Peyer's patch (tissue), 4 donors: ENCODE measurements at places on chromosomes 2 and 18. TPM values are rescaled to one million over a fixed set of nuclear protein-coding genes. Genes with fewer than 3 reads are reported as not detected.
A peak's percentile ranks its signal among the peaks of the same experiment; 100 is the strongest.

DNA sequence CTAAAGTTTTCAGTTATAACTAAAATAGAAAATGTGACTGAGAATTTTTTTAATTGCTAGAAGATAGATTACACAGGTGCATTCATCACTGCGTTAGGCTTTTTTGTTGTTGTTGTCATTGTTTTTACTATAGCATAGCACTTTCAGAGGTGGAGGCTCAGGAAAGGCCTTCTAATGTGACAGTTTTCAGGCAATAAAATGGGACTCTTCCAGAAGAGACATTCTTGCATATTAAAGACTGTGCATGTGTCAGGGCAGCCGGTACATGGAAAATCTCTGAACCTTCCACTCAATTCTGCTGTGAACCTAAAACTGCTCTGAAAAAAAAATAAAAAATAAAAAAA, 175.2 kb downstream of the METTL4 start:
- no peak for DNase-seq
- no peaks in the 10 kb centered on the region for H3K4me1 ChIP-seq
- H3K27me3 ChIP-seq: no peaks in the 10 kb centered on the region
- H3K36me3 ChIP-seq: no peaks in the 10 kb centered on the region

CYP26B1 gene
- total RNA-seq: 8.3 TPM

GRCh38 chr18:3347286-3347803, 85.4 kb downstream of the MYL12B start:
- DNase-seq: no peak
- no peak overlapping the region for H3K27ac ChIP-seq
- H3K4me3 ChIP-seq: no peak overlapping the region
- H3K4me1 ChIP-seq: no peaks in the 10 kb centered on the region
- H3K36me3 ChIP-seq: no peaks in the 10 kb centered on the region

ANO7 gene
- total RNA-seq: 89.1 TPM

DNA sequence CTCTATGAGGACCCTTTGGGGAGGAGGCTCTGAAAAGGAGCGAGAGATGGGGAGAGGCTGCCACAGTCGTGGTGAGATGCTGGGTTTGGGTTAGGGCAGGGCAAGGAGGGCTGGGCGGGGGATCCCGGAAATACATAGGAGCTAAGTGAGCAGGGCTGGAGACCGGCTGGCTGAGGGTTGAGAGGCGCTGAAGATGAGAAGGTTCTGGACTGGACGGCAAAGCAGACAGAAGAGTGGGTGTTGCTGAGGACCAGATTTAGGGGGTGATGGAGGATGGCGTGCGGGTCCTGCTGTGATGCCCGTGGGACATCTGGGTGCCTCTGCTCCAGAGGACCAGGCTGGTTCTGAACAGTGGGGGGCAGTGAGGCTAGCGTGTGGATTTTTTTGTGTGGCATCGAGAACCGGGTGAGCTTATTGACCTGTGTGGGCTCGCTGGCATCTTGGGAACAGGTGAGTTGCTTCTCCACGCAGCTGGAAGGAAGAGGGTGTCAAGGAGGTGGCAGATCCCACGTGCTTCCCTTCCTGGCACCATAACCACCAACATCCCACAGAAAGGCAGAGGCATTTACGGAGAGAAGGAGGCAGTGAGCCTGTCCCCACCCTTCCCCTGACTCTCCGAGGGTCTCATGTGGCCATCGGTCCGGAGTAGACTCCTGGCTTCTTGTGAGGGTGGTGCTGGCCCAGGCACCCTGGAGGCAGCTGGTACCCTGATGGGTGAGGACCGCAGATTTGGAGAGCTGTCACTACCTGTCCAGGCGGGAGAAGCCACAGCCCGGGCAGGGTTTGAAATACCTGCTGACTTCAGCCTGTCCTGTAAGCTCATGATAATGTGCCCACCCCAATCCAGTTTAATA, 70.3 kb downstream of the ASB1 start:
- no peaks in the 10 kb centered on the region for H3K36me3 ChIP-seq
- H3K4me3 ChIP-seq: no peak overlapping the region
- H3K4me1 ChIP-seq: no peaks in the 10 kb centered on the region
- no peaks in the 10 kb centered on the region for H3K27me3 ChIP-seq
- no peak overlapping the region for H3K27ac ChIP-seq
- DNase-seq: no peak

- no peak overlapping the region for H3K27ac ChIP-seq
- no peaks in the 10 kb centered on the region for H3K4me1 ChIP-seq
- H3K27me3 ChIP-seq: no peaks in the 10 kb centered on the region
- no peak for DNase-seq
Measured at GRCh38 chr2:128109243-128109642, 18.2 kb downstream of the UGGT1 start.

DSG3 gene
- total RNA-seq: 3.7 TPM

- no peaks in the 10 kb centered on the region for H3K36me3 ChIP-seq
- no peaks in the 10 kb centered on the region for H3K4me1 ChIP-seq
- no peak for DNase-seq
- peak overlapping the region; percentile 99 for H3K27ac ChIP-seq
- no peaks in the 10 kb centered on the region for H3K27me3 ChIP-seq
Measured at GRCh38 chr2:207162316-207162715, 3.4 kb downstream of the KLF7 start.

DNA sequence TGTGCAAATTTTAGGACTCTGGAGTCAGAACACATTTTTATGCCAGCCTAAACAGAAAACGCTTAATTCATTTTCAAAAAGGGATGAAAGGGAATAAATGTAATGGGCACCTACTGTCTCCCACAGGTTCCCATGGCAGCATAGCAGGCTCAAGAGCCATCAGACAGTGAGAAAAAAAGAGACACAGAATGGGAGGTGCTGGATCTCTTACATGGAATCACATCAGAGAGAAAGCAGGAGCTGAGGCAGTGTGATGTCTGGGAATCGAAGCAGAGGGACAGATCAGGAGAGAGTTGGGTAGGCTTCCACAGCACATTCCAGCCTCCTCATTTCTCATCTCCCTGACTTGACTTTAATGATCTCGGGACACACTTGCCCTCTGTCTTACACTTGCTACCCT, 684.3 kb downstream of the KCNJ3 start:
- no peaks in the 10 kb centered on the region for H3K4me1 ChIP-seq
- H3K4me3 ChIP-seq: no peak overlapping the region
- no peaks in the 10 kb centered on the region for H3K27me3 ChIP-seq
- no peak overlapping the region for H3K27ac ChIP-seq
- no peaks in the 10 kb centered on the region for H3K36me3 ChIP-seq

- no peak overlapping the region for H3K27ac ChIP-seq
- H3K4me3 ChIP-seq: no peak overlapping the region
- no peak for DNase-seq
- H3K27me3 ChIP-seq: no peaks in the 10 kb centered on the region
- no peaks in the 10 kb centered on the region for H3K4me1 ChIP-seq
- H3K36me3 ChIP-seq: no peaks in the 10 kb centered on the region
Measured at GRCh38 chr2:71631411-71631931, 178.1 kb downstream of the DYSF start.

DNA sequence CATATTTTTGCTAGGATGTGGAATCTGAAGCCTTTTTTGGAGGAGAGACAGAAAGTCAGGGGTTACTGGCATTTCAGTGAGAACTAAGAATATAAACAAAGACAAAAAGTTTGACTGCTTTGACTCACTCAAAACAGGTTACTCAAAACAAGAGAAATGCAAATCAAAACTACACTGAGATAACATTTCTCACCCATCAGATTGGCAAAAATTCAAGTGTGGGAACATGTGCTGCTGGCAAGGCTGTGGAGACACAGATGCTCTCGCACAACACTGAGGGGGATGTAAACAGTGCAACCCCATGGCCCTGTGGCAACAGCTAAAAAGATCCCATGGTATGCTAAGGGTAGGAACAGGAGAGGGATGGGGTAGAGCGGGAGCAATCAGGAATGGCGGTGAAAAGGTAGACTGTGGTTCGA, 86.6 kb downstream of the DTNB start:
- H3K36me3 ChIP-seq: no peaks in the 10 kb centered on the region
- no peak overlapping the region for H3K4me3 ChIP-seq

RNF144A gene
- 9.1 TPM for total RNA-seq

GRCh38 chr2:240472078-240472790, 36.8 kb downstream of the GPC1 start:
- H3K4me1 ChIP-seq: no peaks in the 10 kb centered on the region
- no peak for DNase-seq
- no peaks in the 10 kb centered on the region for H3K27me3 ChIP-seq

IL1A gene
- total RNA-seq: not detected

GRCh38 chr2:12176623-12177454, 430.4 kb downstream of the LPIN1 start:
- no peaks in the 10 kb centered on the region for H3K36me3 ChIP-seq
- H3K27me3 ChIP-seq: no peaks in the 10 kb centered on the region
- no peaks in the 10 kb centered on the region for H3K4me1 ChIP-seq
- H3K27ac ChIP-seq: peak overlapping the region; percentile 40
- peak; percentile 32 for DNase-seq

TRIB2 gene
- 14.6 TPM for total RNA-seq

PLGLB1 gene
- 7.9 TPM for total RNA-seq
